ENCODE measurements at places on chromosomes 5 and 9.

DNA sequence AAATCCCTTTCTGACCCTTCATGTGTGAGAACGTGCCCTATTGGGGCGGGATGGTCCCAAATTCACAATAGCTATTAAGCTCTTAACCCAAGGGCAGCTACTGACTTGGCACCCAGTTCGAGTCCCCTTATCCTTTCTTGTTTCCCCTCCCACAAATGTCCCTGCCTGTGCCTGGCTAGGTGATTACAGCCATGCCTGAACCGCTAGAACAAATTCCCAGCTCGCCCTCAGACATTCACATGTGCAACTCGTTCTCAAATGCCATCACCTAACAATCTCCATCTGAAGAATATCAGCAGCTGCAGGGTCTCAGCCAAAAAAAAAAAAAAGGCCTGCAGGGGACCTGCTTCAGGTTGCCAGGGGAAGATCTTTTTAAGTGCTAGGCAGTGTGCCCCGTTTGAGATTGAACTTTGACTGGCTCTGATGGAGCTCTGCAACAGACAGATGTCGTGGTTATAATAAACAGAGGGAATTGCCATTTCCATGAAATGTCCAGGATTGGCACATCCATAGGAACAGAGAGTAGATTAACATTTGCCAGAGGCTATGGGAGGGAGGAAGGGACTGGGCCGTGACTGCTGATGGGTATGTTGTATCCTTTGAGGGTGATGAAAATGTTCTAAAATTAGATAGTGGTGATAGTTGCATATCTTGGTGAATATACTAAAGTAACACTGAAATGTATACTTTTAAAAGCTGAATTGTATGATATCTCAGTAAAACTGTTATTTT lies 347.2 kb upstream of the WWC1 start:
- no peak for DNase-seq

DNA sequence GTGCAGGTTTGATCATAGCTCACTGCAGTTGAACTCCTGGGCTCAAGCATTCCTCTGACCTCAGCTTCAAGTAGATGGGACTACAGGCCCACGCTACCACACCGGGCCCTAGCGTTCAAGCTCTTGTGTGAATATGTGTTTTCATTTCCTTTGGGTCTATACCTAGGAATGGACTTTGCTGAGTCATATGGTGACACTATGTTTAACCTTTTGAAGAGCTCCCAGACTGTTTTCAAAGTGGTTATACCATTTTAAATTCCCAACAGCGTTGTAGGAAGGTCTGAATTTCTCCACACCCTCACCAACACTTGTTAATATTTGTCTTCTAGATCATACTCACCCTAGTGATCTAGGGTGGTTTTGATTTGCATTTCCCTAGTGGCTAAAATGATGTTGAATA lies 33.5 kb downstream of the FAF2 start:
- no peak for DNase-seq

GRCh38 chr5:127739807-127740384 lies 36.7 kb downstream of the CCDC192 start:
- DNase-seq = no peak

DNA sequence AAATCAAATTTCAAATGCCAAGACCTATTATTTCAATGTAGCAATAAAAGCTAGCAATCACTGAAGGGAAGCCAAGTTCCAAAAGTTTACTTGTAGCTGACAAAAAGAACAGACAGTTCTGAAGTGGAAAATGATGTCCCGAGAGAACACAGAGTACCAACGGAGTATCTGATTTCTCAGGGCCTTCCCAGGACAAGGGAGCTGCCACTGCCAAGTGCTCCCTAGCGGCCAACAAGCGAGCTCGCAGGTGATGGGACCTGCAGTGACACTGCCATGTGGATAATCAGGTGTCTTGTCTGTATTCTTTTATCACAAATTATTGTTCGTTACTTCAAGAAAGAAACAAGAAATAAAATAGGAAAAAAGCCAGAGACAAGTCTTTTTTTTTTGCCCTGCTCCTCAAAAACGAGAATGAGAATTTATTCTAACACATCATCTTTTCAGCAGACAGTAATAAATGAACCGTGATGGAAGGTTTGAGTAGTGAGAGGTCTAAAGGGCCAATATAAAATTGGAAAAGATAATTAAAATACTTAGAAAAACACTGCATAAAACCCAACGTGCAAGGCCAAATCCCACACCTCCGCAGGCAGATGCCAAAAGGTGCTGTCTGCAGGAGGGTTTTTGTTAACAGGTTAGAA lies 159.4 kb downstream of the MYO10 start:
- DNase-seq = no peak

- DNase-seq = no peak
Observed at GRCh38 chr5:160311491-160312133, 752 bp downstream of the CCNJL start.

DNA sequence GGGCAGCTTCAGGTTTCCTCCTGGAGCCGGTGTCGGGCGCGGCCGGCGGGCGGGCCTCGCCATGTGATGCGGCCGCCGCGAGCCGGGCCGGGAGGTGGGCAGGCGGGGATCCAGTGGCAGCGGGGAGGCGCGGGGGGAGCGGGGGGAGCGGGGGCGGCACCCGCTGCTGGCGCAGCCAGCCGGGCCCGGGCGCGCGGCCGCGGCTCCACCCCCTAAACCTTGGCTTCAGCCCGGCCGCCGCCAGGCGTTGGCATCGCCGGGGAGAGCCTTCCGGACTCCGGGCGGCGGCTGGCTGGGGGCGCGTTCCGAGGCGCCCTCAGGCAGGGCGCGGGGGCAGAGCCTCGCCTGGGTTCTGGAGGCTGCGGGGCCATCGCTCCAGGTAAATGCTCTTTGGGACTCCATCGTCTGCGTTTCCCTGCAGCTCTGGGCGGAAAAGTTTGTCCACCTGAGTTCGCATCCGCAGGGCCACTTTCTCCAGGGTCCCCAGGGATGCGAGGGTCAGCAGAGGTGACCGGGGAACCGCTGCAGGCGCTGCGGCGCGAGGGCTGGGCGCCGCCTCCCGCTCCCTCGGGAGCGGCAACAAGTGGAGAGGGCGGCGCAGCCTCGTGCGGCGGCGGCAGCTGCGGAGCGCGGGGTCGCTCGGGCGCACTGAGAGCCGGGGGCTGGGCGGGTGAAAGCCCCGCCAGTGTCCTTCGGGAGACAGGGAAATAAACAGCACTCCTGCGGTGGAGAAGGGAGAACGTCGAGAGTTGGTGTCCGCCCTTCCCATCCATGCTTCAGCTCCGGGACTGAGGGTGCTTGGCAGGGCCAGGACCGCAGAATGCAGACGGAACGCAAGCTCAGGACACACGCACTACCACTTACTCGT lies at the start of gene ARHGEF28:
Gene ARHGEF28 (plus strand): TSS at position 253 of the 868 bp plus-strand sequence. CDS start 58,656 bp downstream, outside the sequence.
- peak; percentile 35 for DNase-seq

DNA sequence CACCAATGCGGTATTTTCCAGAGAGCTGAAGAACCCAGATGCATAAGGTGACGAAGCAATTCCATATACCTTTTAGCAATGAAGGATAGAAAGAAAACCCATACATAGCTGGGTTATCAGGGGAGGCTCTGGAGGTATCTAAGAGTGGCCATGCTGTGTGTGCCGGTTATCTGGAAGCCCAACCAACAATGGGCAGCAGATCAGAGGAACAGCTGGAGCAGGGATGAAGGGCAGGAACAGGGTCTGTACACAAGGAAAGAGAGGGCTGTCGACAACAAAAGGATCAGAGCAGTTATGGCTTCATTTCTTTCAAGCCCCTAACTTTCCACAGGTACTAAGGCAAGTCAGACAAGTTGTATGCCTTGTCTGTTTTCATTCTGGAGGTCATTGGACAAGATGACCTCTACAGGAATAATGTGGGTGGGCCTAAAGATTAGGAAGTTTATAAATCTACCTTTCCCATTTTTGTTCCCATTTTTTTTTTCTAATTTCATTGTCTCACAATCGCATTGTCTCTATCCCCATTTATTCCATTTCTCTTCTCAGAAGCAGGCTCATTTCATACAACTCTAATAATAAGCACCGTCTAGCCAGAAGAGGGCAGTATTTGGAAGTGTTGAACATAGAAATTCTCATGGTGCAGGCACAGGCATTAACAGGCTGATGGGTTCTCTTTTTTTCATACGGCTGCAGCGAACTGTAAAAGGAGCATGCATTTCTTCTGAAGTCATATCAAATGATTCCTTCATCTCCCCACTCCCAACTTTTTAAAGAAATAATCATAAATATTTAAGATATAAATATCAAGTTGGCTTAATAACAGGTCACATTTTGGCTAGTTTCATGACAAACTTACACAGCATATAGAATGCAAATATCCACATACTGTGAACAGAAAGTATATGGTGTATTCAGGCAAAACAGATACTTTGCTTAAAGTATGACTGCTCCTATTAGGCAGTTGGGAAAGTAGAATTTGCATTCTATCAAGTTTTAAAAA lies 63.5 kb downstream of the ZNF474 start:
- DNase-seq = no peak

GRCh38 chr9:87193925-87194868 lies 246.9 kb upstream of the GAS1 start:
- no peak for DNase-seq

DNA sequence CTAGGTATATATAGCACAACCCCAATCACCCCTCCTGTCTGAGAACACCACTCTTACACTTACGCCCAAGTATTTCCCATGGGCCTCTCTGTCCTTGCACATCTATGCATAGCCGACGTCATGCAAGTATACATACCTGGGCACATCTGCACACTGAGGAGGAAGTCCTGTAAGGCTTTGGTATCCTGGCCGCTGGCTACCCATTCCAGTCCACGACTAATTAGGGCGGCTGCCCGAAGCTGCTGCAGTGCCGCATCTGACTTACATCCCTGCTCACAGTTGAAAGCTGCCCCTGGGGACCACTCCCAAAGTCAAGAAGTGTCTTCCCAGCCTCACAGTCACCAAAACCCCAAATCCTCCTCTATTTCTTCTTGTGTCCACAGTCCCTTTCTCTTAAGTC lies 2.4 kb upstream of the VCP start:
- DNase-seq = no peak

GRCh38 chr5:137743031-137743640 lies 7.2 kb upstream of the KLHL3 start:
- peak; percentile 56 for DNase-seq

DNA sequence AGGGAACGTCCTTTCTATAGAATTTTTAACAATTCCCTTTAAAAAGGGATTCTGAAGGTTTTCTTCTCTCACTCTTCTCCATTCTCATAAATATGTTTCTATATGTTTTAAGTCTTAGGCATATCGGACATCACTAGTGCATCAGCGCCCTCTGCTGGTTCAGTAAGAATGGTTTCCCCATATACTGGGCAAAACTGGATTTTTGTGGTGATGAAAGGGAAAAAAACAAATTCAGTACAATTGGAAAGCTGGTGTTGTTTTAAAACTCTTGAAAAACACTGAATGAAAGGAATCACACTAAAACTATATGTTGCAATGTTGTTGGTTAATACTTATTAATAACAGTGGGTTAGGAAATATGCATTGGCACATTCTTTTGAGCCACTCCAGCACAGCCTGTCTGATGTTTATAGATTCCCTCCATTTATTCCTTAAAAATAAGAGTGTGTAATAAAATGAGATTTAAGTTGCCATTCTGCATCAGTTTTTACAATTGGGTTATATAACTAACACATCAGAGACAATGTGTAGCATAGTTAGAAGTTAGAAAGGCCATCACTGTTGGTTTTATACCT lies 15.8 kb downstream of the CWC27 start:
- peak; percentile 76 for DNase-seq

DNA sequence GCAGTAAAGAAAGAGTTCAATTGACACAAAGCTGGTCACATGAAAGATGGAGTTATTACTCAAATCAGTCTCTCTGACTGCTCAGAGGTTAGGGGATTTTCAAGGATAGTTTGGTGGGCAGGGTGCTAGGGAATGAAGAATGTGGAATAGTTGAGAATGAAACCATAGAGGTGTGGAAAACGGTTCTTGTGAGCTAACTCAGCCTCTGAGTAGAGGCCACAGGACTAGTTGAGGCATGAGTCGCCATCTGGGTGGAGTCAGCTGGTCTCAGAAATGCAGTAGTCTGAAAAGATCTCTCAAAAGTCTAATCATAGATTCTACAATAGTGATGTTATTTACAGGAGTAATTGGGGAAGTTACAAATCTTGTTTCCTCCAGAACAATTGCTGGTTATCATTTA lies 178.9 kb upstream of the SPEF2 start:
- DNase-seq = no peak

GRCh38 chr5:133274597-133274935 lies 222.8 kb downstream of the HSPA4 start:
- no peak for DNase-seq

DNA sequence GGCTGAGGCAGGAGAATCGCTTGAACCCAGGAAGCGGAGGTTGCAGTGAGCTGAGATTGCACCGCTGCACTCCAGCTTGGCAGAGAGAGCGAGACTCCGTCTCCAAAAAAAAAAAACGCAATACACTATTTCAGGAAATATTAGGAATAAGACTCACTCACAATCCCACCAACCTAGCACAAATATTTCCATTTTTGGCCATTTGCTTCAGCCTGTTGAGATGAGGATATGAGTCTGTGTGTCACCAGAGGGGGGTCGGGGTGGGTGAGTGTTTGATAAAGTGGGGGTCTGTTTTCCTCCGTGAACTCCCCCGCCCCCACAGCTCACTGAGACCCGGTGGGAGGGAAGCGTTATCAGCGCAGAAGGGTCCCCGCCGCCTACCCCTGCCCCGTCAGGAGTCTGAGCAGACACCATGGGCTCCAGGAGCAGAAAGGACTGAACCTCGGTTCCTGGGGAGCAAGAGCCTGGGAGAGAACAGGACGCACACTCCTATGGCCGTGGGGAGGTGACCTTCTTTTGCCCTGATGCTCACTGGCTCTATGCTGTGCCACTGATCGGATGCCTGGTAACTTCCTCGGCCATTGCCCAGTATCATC lies 153.8 kb upstream of the PHYKPL start:
- DNase-seq = no peak

- no peak for DNase-seq
Observed at GRCh38 chr9:83327750-83328622, 210.2 kb downstream of the FRMD3 start.

DNA sequence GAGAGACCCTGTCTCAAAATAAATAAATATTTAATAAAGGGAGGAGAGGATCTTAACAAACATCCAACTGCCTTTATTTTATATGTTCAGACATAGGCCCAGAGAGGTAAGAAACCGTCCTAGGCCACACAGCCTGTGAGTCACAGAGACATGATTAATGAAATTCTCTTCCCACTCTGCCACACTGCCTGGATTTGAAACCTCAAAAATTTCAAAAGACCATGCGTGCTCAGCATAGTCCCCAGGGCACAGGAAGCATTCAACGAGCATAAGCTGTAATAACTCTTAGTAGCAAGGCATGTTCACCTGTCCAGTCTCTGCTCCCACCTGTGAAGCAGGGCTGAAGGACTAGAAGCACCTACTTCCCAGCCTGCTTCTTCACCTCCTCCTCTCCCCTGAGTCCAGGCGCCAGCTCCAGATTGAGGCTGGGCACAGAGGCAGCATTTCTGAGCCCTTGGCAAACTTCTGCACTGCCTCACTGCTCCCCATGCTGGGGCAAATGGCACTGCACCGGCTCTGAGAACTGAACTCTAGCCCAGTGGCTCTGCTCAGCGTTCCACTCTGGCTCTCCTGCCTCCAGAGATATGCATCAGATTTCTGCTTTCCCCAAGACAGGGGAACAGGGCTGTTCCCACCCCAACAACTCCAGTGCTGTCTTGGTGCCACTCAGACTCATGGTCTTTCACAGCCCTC lies 1.1 kb downstream of the FAT2 start:
- no peak for DNase-seq

Data from stimulated activated naive CD8-positive, alpha-beta T cell treated with anti-CD3 and anti-CD28 coated beads, Interleukin-15, Interleukin-2, amounts not matched to agents 100 U/mL and 50 U/mL, for 24 hours (primary cell).